Stimulated activated CD4-positive, alpha-beta T cell treated with anti-CD3 and anti-CD28 coated beads, Interleukin-2, amount 100 ng/mL, for 48 hours (primary cell): ENCODE measurements at places on chromosomes 6 and 20.

DNA sequence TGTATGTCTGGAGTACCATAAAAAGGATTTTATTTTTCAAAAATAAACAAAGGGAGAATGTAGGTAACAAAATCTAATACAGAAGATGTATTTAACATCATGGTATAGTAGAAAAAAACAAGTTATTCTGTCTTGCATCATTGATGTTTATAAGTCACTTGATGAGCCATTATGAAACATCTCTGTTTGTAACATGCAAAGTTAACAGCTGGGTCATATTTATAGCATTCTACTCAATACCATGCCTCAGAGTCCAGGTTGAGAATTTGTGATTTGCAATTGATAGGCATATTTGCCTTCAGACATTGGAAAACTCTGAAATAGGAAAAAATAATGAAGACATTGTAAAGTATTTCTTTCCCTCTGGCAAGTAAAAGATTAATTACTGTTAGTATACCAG lies 52.3 kb upstream of the IL20RA start:
- no peak for DNase-seq

DNA sequence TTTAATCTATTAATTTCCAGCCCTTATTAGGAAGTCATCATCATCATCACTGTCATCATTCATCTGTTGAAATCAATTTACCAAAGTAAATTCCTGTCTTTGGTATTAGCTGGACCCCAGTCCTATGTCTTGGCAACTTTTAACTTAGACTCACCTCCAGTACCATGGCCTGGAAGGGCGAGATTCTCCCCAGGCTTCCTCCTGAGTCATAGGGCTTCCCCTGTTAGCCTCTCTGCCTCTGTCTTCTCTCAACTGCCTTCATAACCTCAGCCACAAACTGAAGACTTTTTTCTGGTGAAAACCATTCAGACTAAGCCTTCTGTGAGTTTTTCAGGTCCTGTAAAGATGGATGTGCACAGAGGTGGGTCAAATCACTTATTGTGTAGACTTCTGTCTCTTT lies 95.0 kb downstream of the NKAIN2 start:
- DNase-seq = no peak

DNA sequence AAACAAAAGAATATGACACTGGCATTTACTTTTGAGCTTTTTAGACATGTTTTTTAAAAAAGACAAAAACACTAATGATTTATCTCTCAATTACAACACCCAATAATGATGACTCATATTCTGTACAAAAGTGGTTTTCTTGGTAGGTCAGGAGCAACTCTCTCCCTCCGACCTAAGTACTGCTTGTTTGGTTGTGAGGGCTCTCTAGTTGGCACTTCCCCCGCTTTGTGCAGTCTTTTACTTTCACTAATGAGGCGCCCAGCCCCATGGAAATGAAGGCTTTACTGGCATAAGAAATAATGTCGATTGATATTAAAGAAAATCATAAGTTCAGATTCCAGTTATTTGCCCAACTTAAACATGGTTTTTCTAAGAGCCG lies 1.3 kb downstream of the KPNA5 start:
- peak; percentile 21 for DNase-seq

GRCh38 chr6:140445474-140446004 lies 1071.1 kb upstream of the CITED2 start:
- DNase-seq = no peak

DNA sequence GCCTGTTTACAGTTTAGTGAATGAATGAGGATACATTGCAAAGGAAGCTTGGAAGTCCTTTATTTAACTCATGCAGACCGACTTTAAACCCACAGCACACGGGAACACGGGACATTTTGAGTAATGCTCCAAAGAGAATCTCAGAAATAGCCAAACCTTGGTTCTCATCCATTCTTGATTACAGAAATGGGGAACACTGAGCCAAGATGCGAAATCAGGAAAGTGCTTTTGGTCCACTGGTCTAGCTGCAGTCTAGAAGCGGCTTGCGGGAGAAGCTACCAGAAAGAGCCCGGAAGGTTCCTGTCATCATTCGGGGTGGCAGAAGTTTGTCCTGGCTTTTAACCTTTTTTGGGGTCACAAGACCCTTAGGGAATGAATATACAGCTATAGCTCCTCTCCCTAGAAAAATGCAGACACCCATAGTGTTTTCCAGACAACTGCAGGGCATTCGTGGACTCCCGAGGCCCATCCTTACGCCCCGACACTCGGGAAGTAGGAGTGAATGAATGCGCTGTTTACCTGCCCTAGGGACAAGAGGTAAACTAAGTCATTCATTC lies 475 bp upstream of the TMEM181 start:
- no peak for DNase-seq

GRCh38 chr6:119442776-119443184 lies 93.2 kb upstream of the MAN1A1 start:
- DNase-seq = no peak

- DNase-seq = no peak
These were observed 70.7 kb downstream of the SOBP start for GRCh38 chr6:107560657-107561056.

- no peak for DNase-seq
These were observed 12.8 kb upstream of the TPD52L1 start for GRCh38 chr6:125140808-125141207.

DNA sequence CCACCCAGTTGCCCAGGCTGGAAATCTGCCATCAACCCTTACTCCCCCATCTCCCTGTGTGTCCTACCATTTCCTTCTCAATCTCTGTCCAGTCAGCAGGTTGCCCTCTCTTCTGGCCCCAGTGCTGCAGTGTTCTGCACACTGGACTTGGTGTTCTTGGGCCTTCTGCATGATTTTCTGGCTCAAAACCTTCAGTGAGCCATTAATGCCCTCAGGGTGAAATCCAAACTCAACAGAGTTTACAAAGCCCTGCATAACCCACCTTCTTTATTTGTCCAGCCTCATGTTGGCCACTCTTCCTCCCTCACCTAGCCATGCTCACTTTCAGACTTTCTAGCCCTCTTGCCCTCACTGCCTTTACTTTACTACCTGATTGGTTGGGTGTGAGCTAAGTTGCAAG lies 5.0 kb upstream of the GSTA3 start:
- DNase-seq = no peak

- DNase-seq = no peak
These were observed 54.7 kb downstream of the TRAM2 start for GRCh38 chr6:52522151-52522626.

DNA sequence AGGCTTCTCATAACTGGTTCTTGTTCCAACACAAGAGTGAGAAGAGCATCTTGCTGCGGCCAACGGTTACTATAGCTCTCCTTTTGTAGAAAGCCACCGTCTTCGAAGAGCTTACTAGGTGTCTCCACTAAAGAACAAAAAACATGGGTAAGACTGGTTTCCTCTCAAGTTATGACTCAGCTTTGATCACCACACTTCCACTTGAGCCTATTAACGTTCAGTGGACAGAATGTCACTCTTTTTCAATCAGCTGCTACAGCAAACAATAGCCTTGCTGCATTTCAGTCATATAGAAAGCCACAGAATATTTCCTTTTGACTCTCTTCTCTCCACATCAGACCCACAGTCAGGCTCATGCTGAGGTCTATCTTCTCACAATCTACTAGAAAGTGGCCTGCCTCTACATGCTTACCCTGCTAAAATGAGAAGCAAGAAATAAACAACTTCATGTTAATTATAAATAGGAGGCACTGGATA lies 243.5 kb upstream of the PREP start:
- DNase-seq = no peak

- no peak for DNase-seq
These were observed 721.4 kb downstream of the RFPL4B start for GRCh38 chr6:113068570-113068969.

DNA sequence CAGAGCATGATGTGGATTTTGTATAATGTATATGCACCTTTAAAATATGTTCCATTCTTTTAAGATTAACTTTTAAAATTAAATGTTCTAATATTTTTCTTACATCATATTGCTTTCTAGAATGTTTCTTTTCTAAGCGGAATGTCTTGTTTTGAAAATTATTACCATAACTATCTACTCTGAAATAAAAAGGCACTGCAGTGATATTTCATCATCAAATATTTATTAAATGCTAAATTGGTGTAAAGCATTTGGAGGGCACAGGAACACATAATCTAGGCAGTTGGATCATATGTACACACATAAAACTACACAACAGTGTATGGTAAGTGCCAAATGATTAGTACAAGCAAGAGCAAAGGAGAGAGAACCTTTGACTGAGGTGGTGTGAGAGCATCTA lies 13.8 kb downstream of the BICRAL start:
- DNase-seq = no peak

- no peak for DNase-seq
These were observed 414.5 kb upstream of the OPRM1 start for GRCh38 chr6:153624528-153624927.

DNA sequence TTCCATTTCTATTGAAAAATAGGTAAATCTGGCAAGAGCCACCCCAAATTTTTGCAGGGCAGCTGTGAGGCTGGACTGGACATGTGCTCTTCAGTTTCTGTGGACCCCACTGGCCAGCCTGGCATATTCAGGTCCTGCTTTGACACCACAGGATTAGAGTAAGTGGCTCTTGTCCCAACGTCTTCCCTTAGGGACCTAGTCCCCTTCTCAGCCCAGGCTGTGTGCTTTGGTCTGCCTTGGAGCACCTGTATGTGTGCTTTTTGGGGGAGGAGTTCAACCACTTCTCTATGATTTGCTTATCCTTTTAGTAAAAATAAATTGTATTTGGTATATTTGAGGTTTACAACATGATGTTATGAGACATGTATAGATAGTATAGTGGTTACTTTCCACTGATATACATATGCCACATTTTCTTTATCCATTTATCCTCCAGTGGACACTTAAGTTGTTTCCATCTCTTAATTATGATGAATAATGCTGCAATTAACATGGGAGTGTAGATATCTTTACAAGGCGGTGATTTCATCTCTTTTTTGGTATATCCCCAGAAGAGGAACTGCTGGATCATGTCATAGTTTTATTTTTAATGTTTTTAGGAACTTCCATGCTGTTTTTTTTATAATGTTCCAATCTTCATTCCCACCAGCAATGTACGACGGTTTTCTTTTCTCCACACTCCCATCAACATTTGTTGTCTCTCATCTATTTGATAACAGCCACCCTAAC lies 167.8 kb upstream of the UST start:
- no peak for DNase-seq

- DNase-seq = no peak
These were observed 347.5 kb downstream of the SAMD5 start for GRCh38 chr6:147855803-147856482.

DNA sequence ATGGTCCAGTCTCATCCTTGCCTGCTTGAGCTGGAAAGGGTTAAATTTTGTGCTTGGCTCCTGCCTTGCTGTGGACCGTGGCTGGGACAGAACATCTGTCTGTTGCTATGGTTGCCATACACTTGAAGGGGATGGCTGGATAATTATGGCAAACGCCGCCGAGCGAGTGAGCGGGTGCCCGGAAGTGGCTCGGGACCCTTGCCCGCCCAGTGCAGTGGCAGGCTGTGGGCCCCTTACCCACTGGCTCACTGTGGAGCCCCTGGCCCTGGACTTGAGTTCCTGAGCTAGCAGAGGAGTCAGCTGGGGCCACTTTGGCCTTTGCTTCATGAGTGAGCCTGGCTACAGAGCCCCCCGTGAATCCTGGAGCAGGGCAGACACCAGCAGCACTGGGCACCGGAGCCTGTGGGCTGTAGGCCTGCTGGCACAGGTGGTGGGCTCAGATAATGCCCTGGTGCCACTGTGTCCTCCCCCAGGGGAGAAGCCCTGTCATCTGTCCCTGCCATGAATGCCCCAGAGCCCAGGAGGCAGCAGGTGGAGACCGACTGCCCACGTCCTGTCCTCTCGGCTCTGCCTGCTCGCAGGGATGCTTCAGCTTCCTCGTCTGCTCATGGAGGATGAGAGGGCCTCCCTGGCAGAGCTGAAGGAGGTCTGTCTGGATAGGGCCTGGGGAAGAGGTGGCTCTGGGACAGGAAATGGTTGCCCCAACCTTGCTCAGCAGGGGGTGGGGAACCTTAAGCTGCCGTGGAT lies 25.5 kb upstream of the NOL4L start:
- DNase-seq = no peak

DNA sequence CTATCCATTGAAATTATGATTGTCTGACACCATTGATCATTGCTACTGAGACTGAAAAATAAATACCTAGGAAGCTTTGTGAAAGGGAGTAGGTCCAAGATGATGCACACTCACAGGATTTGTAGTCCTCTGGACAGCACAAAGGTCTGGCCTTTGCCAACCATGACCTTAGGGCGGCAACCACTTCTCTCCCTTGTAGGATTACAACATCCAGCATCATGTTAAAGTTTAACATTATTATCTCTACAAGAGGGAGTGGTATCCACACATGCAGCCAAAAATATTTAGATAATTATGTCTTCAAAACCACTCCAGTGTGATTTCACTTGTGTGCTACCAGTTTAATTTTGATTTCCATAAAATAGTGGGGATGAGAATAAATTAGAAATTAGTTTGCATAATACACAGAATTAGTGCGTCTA lies 51.1 kb upstream of the NHSL1 start:
- no peak for DNase-seq
